ENCODE measurements at places on chromosomes 12 and 14.

GRCh38 chr12:8904665-8905064, 9.6 kb upstream of the PHC1 start:
- no peak for DNase-seq

DNA sequence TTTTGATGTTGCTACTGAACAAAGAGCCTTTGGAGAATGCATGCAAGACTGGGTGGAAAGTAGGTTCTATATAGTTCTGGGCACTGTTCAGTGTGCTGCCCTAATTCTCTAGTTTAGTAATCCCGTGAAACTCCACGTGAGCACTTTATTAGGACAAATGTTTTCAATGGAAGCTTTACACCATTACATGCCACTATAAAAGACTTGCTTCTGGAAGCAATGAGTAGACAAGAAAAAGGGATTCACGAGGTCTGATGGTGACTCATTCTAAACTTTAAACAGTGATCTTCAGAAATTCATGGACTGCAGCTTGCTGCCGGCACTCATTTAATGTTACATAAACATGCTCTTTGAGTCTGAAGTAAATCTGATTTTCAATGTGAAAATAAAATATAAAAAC, 22.3 kb downstream of the ATG14 start:
- DNase-seq, result no peak

DNA sequence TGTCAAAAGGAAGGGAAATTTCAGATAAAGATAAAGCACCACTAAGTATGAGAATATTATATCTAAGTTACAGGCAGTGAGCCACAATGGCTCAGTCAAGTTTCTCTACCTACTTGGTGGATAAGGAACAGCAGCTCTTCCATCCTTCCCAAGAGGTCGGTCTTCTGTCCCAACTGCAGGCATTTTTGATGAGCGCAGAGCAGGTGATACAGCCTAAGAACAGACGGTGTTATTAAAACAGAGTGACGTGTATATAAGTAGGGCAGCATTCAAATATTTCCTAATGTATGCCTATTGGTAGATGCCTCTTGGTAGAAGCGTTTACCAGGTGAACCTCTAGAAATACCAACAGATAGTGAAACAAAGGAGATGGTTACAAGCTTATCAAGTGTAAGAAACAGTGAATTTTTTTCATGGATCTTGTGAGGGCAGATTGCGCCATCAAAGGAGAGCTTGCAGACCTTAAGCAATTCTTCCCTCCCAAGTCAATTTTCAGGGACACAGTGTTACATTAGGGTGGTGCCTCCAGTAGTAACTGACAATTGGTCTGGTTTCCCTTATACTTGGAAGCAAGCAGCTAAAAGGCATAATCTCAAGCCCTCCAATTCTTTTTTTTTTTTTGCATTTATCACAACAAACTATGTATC, 274.5 kb downstream of the MED13L start:
- DNase-seq, result no peak

GRCh38 chr12:131862600-131862993, 31.8 kb upstream of the ULK1 start:
- no peak for DNase-seq

GRCh38 chr14:97180304-97181200, 383.4 kb downstream of the VRK1 start:
- no peak for DNase-seq

DNA sequence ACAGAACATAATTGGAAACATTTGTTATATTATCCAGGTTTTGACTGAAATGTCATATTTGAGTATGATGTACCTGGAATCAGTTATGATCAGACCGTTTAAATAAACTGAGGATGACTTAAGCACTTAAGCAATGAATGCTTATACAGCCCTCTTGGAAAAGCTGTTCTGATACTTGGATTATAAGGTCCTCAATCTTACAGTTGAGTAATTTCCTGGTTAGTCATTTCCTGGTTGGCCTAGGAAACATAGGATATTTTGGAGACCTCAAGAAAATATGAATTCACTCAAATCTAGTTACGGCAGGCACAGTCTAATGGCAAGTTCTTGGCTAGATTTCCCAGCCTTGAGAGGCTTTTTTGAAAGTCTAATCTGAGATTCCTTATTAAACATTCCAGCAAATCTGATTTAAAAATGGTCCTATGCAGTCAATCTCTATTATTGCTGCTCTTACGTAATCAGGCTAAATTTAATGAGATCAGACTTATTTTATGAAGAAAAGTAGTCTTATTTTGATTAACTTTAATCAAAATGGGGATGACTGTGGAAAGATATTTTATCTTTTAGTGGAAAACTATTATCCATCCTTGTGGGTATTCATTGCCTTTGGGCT, 447.2 kb downstream of the SNAPC1 start:
- no peak for DNase-seq

DNA sequence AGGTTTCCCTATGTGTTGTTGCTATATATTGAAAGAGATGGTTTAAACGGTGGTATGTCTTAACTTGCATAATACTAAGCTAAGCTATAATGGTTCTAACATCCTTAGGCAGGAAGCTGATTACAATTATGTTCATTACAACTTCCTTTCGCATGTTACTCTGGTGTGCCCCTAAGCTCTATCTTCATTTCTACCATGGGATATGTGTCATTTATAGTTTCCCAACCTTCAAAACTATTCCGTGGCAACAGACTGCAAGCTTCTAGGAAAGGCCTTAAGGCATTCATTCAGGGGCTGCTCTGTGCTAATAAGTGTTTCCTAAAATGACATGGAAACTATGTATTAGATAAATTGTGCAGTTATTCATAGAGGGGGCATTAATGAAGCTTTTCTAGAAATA, 294.6 kb downstream of the GXYLT1 start:
- DNase-seq, result no peak

All from activated CD4-positive, alpha-beta T cell treated with anti-CD3 and anti-CD28 coated beads for 24 hours (primary cell).